Omental fat pad (tissue), 4 donors: ENCODE measurements at places on chromosomes 6 and 20. TPM values are rescaled to one million over a fixed set of nuclear protein-coding genes. Genes with fewer than 3 reads are reported as not detected.

PI16 gene
- 1.3 TPM for total RNA-seq

AGER gene
- 1.1 TPM for total RNA-seq

NAPB gene
- 7.0 TPM for total RNA-seq

NAA20 gene
- 35.5 TPM for total RNA-seq

CCN2 gene
- 129 TPM for total RNA-seq

CDH26 gene
- total RNA-seq: 4.1 TPM

SIRPB1 gene
- 7.6 TPM for total RNA-seq

TGM3 gene
- not detected for total RNA-seq

SPDEF gene
- total RNA-seq: not detected

TMEM244 gene
- total RNA-seq: not detected

CDYL gene
- total RNA-seq: 32.3 TPM

RNF146 gene
- 53.8 TPM for total RNA-seq

SHLD1 gene
- total RNA-seq: 4.0 TPM

ID4 gene
- 8.5 TPM for total RNA-seq

MAFB gene
- 173 TPM for total RNA-seq

SEMG1 gene
- not detected for total RNA-seq

GSTA2 gene
- not detected for total RNA-seq

CHRNA4 gene
- not detected for total RNA-seq

TXNDC5 gene
- total RNA-seq: 212 TPM

KIAA0408 gene
- total RNA-seq: 10.7 TPM

TIAM2 gene
- total RNA-seq: 6.8 TPM

LGSN gene
- not detected for total RNA-seq

PROCR gene
- 266 TPM for total RNA-seq

C6orf15 gene
- total RNA-seq: not detected

TTBK1 gene
- not detected for total RNA-seq

HCRTR2 gene
- not detected for total RNA-seq

SAMD5 gene
- total RNA-seq: 3.3 TPM

SYCP2L gene
- total RNA-seq: 1.3 TPM

FGD2 gene
- 83.6 TPM for total RNA-seq

NTSR1 gene
- total RNA-seq: 0.25 TPM
